ENCODE measurements at places on chromosomes 13 and 19.
A peak's percentile ranks its signal among the peaks of the same experiment; 100 is the strongest.

DNA sequence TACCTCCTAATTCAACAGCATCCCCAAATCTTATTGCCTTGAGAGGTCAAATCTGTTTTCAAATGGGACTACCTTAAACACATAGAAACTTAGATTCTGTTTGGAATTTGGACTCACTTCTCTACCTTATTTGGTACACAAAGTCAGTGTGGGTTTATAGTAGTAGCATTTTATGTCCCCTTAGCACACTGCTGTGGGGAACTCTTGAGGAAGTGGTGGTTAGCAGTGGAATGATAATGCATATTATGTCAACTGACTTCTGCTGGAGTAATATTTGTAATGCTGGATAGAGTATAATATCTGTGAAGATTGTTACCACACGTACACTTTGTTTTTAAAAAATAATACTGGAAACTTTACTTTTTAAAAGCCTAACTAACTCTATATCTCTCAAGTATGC is 386.3 kb downstream of the NDFIP2 start:
- DNase-seq, result no peak

DNA sequence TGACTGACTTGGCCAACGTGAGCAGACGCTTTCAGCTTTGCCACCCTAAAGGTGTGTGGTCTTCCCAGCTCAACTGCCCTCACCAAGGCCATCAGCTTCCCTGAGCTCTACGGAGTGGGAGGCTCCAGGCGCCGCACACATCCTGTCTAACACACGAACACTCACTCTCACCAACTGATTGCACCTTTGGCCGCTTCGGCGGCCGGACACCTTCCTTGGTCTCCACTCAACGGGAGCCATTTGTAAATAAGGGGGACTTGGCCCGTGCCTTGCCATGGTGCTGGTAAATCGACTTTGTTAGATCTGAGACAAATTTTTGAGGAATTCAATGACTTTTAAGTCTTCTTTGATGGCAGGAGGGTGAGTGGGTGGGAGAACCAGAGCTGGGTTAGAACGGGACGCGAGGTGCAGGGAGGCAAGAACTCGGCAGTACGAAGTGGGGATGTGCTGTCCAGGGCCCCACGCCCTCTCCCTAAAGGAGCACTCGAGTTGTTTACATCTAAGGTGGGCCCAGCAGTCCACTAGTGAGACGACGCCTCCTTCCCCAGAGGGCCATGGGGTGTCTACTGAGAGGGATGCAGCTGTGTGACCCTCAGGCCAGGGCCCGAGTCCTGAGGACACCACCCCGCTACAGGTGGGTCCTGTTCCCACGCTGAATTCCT is 4.4 kb downstream of the C13orf46 start:
- no peak for DNase-seq

GRCh38 chr19:13959962-13960862 is 7.9 kb downstream of the DCAF15 start:
- DNase-seq, result no peak

- DNase-seq, result no peak
These were observed 25.4 kb upstream of the GPR12 start for GRCh38 chr13:26785838-26786630.

- no peak for DNase-seq
These were observed 5.6 kb downstream of the CDADC1 start for GRCh38 chr13:49253310-49253709.

GRCh38 chr19:2446381-2446780 is 10.4 kb downstream of the LMNB2 start:
- DNase-seq, result no peak

GRCh38 chr13:110855363-110855762 is 59.5 kb downstream of the ANKRD10 start:
- no peak for DNase-seq

DNA sequence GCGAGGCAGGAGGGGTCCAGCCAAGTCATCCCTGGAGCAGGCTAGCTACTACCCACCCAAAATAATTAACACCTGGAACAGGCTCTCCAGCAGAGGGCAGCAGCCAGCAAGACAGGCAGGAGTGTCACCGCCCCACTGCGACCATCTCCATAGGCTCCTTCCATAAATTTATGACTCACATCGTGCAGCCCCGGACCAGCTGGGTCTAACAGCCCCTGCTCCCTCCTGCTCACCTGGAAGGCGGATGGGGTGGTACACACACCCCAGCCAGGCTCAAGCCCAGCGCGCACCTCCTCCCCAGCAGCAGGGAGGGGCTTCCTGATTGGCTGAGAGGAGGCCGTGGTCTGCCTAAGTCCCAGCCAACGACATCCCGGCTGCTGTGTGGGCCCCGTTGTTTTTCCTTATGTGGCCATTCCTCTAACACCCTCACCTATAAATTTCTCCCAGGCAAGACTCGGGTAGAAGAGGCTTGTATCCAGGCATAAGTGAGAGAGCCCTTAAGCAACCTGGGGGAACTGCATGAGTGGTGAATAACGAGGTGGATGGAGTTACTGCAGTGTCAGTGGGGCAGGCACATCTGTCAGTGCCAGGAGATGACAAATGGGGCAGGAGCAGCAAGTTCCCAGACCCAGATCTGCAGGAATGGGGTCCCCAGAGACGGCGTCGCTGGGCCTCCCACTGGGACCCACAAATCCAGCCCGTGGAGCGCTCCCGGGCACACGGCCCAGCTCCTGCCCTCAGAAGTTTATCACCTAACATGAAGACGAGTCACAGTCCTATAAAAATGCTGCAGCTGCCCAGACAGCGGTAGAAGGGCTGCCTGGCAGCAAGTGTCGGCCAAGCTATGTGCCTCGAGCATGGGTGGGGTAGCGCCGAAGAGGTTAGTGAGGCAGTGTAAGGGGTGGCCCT is 43.1 kb downstream of the CEBPG start:
- DNase-seq, result peak; percentile 23

- no peak for DNase-seq
These were observed 1.9 kb downstream of the MAN2B1 start for GRCh38 chr19:12664406-12665280.

GRCh38 chr13:96993634-96994016 is 651 bp downstream of the OXGR1 start:
- no peak for DNase-seq

DNA sequence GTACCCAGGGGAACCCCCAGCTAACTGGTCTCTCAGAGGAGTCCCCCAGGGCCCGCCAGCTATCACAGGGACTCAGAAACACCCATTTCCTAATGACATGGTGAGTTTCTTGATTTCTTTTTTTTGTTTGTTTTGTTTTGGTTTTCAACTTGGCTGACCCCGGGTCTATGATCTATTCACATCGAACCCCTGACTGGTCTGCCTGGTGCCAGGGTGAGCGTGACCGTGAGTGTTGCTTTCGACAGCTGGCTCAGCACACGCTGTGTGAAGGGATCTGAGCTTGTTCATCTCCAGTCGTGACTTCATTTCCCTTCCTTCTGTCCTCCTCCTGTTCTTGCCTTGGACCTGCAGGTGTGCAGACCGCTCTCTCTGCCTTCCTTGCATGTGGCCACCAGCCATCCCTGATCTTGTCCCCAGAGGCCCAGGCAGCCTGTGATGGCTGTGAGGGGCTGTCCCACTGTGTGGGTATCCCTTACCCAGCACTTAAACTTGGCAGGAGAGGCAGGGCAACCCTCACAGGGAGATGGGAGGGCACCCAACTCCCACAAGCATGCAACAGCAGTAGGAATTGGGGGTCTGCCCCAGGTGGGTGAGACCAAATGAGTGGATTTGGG is 26.2 kb downstream of the TMEM161A start:
- DNase-seq, result no peak

DNA sequence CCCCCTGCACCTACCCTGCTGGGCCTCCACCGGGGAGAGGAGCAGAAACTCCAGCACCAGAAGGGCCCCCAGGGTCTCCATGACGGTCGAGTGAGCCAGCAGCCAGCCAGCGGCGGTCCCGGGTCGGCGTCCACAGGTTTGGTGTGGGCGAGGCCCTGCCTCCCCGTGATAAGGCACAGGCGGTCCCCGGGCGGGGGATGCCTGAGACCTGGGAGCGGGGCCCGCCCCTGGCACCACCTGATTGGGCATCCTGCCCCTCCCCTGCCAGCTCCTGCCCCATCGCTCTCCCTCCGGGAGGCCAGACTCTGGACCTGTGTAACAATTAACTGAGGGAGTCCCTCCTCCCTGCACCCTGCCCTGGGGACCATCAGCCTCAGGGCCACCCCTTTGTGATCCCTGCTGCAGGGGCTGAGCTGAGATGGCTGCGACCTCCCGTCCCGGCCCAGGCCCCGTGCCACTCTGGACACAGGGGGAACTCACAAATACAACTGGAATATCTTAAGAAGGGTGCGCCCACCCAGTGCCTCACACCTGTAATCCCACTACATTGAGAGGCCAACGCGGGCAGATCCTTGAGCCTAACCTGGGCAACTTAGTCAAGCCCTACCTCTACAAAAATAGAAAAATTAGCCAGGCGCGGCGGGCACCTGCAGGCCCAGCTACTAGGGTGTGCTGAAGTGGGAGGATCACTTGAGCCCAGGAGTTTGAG is at the start of gene SMIM24:
Gene SMIM24 (minus strand): TSS at position 143 of the 709 bp plus-strand sequence. CDS start 62 bp downstream, at position 81.
- DNase-seq, result no peak

DNA sequence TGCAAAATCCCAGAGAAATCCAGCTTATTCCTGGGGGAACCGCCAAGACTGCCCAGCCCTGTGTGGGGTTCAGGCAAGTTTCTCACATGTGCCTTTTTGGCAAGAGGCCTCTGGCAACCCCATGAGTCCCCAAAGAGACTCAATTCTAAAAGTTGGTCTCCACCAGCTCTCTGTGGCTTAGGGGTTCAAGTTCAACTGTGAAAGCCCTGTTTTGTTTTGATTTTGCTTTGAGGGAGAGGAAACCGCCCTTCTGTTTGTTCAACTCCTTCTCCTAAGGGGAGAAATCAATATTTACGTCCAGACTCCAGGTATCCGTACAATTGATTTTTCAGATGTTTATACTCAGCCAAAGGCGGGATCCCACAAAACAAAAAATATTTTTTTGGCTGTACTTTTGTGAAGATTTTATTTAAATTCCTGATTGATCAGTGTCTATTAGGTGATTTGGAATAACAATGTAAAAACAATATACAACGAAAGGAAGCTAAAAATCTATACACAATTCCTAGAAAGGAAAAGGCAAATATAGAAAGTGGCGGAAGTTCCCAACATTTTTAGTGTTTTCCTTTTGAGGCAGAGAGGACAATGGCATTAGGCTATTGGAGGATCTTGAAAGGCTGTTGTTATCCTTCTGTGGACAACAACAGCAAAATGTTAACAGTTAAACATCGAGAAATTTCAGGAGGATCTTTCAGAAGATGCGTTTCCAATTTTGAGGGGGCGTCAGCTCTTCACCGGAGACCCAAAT is 583 bp upstream of the LDLR start:
- peak; percentile 85 for DNase-seq

DNA sequence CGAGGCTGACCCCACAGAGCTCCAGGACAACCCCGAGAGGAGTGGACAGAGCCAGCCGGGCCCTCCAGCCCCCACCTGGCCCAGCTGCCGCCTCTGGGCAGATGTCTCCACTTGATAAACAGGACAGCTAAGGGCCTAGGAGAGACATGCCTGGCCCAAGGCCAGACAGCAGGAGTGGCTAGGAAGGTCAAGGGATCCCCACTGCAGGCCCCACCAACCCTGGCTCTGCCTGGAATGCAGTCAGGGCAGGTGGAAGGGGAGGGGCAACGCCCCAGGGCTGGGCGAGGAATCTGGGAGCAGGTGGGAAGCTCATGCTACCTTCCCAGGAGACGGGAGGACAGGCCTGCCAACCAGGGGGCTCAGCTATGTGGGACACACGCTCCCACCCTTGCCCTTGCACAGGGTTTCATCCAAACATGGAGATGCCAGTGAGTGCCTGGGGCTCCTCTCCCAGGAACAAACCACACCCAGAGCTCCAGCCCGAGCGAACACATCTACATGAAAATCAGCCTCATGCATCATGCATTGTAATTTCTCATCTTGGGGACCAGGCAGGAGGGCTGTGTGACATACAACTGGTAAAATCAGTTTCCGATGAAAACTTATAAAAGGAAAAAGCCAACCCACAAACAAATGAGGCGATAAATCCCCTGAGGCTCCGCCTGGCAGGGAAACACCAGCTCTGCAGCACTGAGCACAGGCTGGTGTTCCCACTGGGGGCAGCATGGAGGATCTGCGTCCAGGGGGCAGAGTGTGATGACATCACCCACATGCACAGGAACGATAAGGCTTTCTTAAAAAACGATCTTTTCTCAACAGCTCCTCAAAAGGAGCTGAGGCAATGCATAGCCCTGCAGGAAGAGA is 25.0 kb downstream of the SH3GL1 start:
- DNase-seq, result peak; percentile 90

DNA sequence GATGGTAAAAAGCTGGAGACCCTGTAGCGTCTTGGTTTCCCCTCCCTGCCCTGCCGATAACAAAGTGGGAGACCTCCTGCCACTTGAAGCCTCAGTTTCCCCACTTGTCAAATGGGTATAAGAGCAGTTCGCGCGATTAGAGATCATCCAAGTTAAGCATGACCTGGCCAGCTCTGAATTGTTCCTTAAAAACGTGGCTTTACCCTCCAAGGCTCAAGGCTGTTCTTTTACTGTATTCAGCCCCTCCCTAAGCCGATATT is 421 bp downstream of the TNPO2 start:
- DNase-seq, result no peak

DNA sequence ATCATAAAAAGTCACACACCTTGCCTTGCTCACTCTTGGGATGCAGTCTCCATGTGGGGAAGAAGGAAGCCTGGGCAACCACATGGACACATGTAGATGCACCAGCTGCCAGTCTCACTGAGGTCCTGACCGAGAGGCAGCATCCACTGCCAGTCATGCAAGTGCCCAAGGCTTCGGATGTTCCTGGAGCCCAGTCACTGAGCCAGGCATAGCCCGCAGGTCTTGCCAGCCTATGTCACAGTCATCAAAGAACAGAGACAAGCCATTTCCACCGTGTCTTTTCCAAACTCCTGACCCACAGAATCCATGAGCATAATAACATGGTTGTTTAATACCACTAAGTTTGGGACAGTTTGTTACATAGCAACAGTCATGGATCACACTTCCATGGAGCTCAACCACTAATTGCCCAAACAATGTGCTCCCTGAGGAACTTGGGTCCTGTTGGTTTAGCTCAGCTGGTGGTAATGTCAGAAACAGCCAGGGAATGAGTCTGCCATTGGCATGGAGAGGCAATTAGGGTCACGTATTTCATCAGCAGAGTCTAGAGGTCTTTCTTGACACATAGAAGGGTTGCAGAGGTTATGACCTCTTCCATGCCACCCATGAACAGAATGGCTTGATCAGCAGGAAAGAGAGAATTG is 21.5 kb downstream of the STARD13 start:
- DNase-seq, result peak; percentile 89

GRCh38 chr13:22030321-22030720 is 359.4 kb downstream of the FGF9 start:
- DNase-seq, result no peak

GRCh38 chr19:58330458-58330857 is 3.7 kb downstream of the ZSCAN22 start:
- DNase-seq, result peak; percentile 52

DNA sequence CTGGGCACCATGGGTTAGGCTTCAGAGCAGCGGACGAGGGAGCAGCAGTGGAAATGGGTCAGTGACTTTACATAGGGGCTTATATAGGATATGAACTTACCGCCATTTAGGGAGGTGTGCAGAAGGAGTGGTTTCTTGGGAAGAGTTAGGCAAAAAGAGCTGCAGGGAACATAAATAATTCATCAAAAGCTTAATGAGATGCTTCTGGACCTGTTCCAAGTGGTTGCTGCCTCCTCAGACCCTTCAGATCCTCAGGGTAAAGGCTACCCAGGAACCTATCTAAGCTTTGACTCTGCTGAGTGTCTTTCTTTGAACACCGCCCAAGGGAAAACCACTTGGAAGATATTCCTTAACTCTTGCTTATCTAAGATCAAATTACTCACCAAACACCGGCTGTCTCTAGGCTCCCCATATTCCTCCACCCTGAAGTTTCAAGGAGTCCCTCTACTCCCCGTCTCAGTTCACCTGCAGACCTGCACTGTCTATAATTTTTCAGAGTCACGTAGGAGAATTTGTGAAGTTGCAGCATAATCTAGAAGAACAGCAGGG is at the start of gene IGFL4:
Gene IGFL4 (minus strand): TSS at position 51 of the 549 bp plus-strand sequence. CDS start 40 bp downstream, at position 11.
- no peak for DNase-seq
